Activated naive CD4-positive, alpha-beta T cell (primary cell): ENCODE measurements at places on chromosomes 7 and 10.

- DNase-seq, result no peak
Measured at GRCh38 chr10:13930120-13930519, 343.4 kb downstream of the PRPF18 start.

DNA sequence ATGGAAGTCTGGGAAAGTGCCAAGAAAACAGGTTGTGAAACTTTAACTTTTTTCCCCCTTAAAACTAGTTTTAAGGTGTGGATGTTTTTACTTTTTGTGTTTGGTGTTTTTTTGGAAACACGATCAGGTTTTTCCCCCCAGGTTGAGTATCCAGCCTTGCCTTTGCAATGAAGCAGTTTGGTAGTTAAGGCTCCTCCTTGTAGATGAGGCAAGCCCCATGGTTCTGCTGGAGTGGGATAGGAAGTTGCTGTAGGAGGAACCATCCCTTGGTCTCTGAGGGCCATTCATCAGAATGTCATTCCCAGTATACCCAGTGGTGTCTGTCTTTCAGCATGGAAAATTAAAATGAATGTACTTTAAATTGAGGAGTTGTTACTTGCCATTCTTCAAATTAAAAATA is 2.7 kb downstream of the CUL1 start:
- no peak for DNase-seq

GRCh38 chr7:26549281-26549944 is 257.8 kb downstream of the SNX10 start:
- no peak for DNase-seq

DNA sequence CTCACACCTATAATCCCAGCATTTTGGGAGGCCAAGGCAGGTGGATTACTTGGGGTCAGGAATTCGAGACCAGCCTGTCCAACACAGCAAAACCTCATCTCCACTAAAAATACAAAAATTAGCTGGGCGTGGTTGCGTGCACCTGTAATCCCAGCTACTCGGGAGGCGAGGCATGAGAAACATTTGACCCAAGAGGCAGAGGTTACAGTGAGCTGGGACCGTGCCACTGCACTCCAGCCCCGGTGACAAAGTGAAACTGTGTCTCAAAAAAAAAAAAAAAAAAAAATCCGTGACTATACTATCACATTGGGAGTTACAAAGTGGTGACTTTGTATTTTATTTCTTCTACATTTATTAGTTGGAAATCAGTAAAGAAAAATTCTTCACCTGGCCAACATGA is 101.2 kb downstream of the EPC1 start:
- no peak for DNase-seq

DNA sequence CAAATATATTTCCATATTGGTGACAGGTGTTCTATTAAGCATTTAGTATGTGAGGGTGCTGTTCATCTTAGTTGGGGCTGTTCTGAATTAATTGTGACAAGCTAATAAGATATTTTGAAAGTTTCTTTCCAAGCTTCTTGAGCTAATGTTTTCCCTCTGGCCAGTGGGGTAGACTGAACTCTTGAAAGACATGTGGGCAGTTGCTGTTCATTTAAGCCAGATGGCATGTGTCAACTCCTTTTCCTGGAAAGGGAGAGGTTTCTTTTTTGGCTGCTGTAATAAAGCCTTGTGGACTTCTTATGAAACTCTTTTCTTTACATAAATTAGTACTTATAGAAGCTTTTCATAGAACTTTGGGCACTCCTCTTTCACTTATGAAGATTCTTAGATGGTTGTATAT is 21.7 kb downstream of the RAB18 start:
- no peak for DNase-seq

DNA sequence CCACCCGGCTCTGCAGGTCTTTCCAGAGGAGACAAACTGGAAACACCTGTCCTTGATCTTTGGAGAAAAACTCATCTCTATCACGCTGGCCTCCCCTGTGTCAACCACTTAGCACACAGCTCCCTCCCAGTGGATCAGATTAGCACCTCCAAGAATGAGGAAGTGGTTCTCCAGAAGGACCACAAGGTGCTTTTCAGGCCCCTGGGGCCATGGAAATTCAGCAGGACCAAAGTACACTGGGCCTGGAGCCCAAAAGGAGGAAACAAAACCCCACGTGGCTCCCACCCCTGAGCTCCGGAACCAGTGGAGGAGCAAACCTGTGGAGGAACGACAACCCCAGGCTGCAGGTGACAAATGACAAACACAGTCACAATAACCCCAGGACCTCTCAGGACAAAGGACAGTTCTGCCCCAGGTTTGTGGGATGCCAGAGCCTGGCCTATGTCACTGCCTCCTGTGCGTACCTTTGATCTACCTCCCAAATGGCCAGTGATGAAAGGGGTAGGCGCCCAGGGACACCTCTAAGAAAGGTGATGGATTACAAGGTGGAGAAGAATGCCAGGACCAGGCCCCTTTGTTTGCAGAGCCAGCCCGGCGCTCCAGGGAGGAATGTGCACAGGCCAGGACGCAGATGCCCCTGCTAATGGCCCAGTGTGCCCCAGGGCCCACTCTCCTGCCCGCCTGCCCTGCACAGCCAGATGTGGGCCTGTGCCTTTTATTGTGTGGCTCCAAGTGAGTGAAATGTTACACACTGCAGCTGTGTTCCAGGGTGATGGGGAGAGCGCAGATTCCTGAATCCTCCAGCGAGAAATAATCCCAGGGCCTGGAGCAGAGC is 5.7 kb downstream of the TNS3 start:
- DNase-seq, result no peak

- DNase-seq, result no peak
Measured at GRCh38 chr10:13650961-13651360, 64.2 kb downstream of the PRPF18 start.

- no peak for DNase-seq
Measured at GRCh38 chr7:111159426-111159825, 68.5 kb downstream of the LRRN3 start.

DNA sequence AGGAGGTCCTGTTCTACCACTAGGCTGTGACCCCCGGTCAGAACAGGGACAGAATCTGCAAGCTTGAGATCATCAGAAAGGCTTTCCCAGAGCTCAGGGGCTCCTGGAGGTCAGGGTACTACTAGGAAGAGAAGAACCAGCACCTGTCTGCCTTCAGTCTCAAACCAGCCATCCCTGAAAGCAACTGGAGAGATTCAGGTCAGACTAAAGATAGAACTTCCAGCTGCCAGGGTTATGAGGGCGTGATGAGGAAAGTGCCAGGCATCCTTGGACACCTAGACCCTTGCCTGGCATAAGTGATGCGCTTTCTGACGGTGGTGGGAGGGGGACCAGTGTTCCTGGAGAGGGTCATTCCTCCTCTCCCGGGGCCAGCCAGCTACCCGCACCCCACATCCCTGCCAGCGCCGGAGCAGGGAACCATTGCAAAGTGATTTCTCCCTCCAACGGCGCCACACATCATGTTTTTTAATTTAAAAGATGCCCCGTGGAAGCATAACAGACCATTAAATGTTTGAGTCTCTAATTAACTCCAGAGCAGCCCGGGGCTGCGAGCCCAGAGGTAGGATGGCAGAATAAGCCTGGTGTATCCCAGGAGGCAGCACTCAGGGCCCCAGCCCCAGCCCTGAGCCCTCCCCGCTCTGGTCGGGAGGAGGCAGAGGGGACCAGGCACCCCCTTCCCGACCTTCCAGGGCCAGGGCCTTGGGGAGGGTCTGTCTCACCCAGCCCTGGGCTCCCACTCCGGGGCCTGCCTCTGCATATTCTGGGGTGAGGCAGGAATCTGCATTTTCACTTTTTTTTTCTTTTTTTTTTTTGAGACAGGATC is 64.0 kb downstream of the ELFN1 start:
- no peak for DNase-seq

- DNase-seq, result no peak
Measured at GRCh38 chr10:102322914-102323313, 72.6 kb upstream of the NFKB2 start.

DNA sequence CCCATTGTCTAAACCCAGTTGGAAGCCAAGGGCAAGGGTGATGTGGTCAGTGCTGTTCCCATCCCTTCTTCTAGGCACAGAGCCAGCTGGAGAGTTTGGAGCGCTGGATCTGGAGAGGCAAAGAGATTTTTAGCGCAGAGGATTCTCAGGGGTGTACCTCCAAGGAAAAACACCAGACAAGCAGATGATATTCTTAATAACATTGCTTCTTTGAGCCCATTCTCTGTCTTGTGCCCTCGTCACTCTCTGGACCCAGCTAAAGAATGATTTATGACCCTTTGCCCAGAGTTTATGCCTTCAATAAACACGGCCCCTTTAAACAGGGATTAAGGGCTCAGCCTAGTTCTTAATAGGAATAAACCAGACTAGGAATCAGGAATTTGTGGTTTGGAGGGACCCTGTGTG is 4.7 kb upstream of the HIP1 start:
- no peak for DNase-seq

GRCh38 chr10:98687685-98688084 is 240.9 kb upstream of the HPS1 start:
- no peak for DNase-seq
